Hepatocyte (in vitro differentiated cells): ENCODE measurements at places on chromosomes 3 and 15. TPM values are rescaled to one million over a fixed set of nuclear protein-coding genes. Genes with fewer than 3 reads are reported as not detected.
A peak's percentile ranks its signal among the peaks of the same experiment; 100 is the strongest.

DNA sequence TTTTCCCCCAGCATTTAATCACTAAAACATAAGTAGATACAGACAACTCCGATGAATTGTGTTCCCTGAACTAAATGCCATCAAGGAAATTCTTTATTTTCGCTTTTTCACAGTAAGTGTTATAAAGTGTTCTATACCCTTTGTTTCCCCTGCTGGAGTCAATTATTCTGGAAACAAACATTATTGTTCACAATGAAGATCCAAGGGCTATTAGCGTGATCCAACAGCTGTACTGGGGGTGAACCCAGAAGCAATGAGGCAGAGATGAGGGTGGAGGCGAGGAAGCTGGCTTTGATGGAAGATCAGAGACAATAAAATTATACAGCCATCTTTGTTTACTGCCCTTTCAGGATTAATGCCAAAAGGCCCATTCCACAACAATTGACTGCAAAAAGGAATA is 250.3 kb upstream of the IGF1R start:
- DNase-seq, result no peak

DNA sequence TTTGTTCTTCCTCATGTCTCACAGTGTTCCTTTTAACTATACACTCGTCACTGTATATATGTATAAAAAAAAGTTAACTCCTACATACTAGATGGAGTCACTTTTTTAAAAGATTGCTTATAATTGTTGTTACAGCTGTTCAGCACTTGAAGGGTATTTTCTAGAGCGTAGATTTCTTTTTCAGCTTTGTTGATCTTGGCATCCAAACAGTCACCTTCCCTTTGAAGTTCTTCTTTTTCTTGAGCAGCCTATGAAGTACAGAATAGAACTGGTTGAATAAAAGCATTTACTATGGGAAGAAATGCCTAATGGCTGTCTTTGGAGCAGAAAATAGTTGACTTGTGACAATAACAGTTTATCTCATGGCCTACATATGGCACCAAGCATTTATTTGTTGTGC is 17.8 kb downstream of the TTC14 start:
- DNase-seq, result no peak

DNA sequence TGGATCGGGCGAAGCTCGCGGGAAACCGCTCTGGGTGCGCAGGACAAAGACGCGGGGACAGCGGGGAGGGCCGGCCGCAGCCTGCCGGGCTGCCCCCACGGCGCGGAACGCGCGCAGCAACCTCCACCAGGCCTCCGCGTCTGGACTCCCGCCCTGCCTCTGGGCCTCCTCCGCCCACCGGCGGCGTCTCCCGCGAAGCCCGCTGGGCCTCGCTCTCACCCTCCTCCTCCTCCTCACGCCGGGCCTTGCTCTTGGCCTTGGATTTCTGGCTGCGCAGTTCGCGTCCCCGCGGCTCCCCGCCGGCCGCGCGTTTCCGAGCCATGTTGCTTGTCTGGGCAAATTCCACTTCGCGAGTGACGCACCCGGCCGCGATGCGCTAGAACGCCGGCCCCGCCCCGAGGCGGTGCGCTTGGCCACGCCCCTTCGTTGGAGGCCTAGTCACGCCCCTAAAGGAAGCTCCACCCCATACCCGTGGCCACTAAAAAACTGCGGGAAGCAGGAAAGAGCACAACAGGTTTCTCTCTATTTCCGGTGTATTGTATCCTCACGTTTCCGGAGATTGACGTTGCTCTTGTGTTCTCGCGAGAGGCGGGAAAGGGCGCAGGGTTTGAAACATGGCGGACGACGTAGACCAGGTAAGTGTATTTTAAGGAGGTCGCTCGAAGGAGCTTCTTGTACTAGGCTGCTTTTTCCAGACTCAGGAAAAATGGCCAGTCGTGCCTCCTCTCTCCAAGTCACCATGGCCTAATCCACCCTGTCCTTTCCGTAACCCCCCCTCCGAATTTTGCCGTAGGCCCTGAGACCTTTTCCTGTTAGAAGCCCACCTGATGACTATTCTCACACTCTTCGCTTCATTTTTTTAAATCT is at the start of the genes LSM3 and XPC:
LSM3 (plus strand) TSS at position 571 of the 867 bp plus-strand sequence; CDS start at position 615, 44 bp downstream.
XPC (minus strand) TSS at position 355 of the 867 bp plus-strand sequence; CDS start at position 322, 33 bp downstream.
- DNase-seq, result peak; percentile 98

GRCh38 chr3:8625991-8626390 is 18.6 kb downstream of the SSUH2 start:
- no peak for DNase-seq

DNA sequence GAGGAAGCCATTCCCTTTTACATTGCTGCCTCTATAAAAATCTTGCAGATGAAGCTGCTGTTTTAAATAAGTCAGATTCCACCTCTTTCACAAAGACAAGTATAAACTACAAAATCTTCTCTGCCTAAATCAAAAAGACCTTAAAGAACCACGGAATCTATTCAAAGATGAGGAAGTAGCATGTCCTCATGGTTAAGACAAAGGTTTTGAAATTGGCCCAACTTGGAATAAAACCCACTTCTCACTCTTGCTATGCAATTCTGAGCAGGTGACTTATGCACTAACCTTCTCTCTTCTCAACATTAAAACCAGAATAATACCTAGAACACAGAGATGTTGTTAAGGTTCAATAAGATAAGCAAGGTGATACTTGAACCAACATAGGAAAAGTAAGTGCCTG is 97.6 kb downstream of the FOXP1 start:
- DNase-seq, result no peak

GRCh38 chr15:78714890-78715289 is 73.9 kb upstream of the CHRNB4 start:
- DNase-seq, result no peak

- no peak for DNase-seq
Measured at GRCh38 chr15:49686599-49686998, 65.8 kb downstream of the DTWD1 start.

GRCh38 chr3:171173736-171174135 is 147.2 kb upstream of the SLC2A2 start:
- DNase-seq, result peak; percentile 36

DNA sequence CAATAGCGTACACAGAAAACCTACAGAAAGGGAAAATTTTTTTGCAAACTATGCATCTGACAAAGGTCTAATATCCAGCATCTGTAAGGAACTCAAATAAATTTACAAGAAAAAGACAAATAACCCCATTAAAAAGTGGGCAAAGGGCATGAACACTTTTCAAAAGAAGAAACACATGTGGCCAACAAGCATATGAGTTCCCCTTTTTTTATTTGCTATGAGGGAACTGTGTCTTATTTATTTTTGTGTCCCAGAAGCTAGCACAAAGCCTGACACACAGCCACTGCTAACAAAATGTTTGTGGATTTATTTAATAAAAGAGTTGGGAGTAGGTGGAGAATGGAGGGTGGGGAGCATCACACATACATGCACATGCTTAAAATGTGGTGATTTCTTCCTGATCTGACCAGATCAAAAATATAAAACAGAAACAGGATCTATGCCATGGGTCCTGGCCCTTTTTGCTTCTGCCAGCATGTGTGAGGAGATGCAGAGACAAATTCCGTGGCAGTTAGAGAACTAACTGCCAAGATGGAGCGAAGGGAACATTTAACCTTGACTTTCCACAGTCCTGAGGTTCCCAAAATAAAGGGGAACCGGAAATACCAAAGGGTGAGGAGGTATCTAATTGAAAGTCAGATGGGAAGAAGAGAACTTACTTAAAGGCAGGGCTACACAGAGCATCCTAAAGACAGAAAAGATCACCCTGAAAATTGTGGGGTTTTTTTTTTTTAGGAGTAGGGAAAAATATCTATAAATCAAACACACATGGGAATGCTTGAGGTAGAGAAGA is at the start of gene TMEM202:
TMEM202 (plus strand) TSS at position 510 of the 793 bp plus-strand sequence; CDS start at position 532, 22 bp downstream.
- DNase-seq, result no peak

DNA sequence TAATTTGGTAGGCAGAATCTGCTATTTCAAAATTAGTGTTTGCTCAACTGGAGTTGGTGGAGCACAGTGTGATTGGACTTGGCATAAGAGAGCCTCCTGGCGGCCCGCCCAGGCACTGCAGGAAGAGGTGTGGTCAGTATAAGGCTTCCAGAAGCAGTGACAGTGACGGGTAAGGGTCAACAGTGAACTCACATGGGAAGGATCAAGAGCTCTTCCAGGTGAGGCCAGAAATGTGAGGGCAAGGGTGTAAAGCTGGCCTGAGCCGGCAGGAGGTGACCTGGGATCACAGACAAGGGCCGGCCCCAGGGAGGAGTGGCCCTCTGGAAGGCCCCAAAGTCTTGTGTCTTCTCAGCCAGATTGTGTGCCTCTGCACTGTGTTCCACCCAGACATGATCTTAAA is 93.2 kb upstream of the RNF7 start:
- peak; percentile 71 for DNase-seq

DNA sequence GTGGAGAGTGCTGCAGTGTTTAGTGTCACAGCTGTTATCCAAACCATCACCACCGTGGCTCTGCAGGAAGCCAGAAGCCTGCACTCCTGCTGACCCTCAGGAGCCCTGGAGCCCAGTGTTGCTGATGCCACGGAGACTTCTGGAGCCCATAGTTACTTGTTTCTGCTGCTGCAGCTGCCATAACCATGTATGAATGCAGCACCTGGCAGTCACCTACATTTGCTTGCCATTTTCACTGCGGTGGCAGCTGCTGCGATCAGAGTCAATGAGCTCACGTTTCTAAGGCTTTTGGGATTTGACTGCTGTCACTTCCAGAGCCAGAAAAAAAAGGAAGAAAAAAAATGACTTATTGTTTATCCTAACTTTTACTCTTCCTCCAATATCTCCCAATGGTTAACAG is 299.2 kb upstream of the THRB start:
- DNase-seq, result no peak

DNA sequence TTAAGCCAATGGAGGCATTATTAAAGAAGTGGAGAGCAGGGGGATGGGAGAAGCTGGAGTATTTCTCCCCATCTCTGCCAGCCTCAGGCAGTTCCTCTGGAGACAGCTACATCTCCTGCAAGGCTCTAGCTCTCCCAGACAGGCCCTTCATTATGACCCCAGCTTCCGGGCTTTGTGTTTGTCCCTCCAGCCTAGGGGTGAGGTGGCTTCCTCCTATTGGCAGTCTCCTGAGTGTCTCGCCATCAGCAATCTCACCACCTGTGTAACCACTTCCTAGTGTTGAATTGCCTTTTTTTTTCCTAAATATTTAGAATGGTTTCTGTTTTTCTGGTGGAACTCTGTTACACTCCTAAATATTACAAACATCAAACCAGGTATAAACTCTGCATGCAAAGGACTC is 122.3 kb downstream of the FAM174B start:
- DNase-seq, result no peak

- no peak for DNase-seq
Measured at GRCh38 chr3:122357828-122358702, 25.0 kb downstream of the MIX23 start.

Gene LNP1
- 4.3 and 5.8 TPM in 2 replicates for total RNA-seq

Gene LAMB2
- 343 and 396 TPM in 2 replicates for total RNA-seq

Gene FRMD5
- 3.3 and 3.8 TPM in 2 replicates for total RNA-seq

Gene NOX5
- total RNA-seq, result 0.13 TPM in 1 of 2 replicates, not detected in the other

Gene AEN
- 25.0 TPM in 2 replicates for total RNA-seq

Gene GALNT15
- 1.4 and 1.9 TPM in 2 replicates for total RNA-seq

Gene TMC3
- 0.12 and 0.43 TPM in 2 replicates for total RNA-seq

Gene EPHA6
- total RNA-seq, result 14.3 and 16.7 TPM in 2 replicates
